ENCODE measurements at places on chromosomes 1 and 21.

DNA sequence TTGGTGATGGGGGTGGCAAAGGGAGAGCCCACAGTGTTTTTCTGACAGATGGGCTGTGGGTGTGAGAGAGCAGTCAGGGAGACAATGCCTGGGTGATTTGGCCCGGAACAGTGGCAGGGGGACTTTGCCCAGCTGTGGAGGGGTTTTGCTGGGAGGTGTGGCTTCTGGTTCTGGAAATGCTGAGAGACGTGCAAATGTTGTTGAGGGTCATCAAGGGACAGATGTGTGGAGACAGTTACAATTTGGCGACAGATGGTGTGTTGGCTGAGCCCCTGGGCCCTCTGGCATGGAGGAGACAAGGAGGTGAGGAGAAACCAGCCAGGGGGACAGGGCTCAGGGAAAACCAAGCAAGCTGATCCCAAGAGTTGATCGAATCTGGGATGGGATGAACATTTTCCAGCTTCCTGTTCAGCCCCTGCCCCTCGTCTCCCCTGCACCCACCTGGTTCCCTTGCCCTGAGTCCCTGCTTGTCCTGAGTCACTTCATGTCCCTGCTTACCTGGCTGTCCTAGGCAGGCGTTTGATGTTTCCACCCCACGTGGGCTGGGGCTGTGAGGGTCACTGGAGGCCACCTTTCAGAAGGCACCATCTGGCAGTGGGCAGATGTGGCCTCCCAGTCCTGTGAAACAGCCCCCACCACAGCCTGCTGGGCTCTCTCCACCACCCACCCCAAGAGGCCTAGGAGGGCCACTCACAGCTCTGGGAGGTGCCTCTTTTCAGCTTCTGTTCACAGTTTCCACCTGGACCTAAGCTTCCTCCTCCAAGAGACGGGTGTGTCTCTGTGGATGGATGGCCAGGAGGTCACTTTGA is 15.8 kb upstream of the ZNF678 start:
- DNase-seq = no peak

- peak; percentile 72 for DNase-seq
These were observed 651 bp downstream of the ZBTB8A start for GRCh38 chr1:32539584-32540571.

DNA sequence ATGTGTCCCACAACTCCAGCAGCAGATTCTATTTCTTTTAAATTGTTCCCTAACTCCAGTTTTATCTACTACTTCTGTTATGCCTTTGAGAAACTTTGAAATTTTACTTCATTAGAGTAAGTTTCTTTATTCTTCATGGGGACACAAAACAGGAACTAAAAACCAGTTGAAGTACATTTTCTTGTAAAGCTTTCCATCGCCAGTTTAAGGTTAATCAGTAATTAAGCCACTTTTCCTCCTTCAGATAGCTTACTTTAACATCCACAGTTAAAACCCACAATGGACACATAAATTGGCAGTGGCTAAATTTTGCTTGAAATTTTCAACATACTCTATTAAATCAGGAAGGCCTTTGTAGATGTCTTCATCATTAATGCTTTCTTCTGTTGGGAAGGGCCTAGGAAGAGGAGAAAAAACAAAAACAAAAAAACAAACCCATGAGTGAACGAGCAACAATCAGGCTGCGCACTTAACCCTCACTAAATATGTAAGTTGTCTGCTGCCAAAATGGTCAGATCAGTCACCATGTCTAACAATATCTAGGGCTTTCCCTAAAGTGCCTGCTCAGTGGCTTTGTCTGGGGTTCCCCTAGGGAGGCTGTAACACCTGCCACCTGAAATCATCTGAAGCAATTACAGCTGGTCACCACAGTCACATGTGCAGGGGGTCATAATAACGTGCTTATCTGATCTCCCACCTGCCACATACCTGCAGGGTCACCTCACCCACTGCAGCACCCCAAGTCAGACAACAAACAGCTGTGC is 187.9 kb downstream of the VAV3 start:
- no peak for DNase-seq

DNA sequence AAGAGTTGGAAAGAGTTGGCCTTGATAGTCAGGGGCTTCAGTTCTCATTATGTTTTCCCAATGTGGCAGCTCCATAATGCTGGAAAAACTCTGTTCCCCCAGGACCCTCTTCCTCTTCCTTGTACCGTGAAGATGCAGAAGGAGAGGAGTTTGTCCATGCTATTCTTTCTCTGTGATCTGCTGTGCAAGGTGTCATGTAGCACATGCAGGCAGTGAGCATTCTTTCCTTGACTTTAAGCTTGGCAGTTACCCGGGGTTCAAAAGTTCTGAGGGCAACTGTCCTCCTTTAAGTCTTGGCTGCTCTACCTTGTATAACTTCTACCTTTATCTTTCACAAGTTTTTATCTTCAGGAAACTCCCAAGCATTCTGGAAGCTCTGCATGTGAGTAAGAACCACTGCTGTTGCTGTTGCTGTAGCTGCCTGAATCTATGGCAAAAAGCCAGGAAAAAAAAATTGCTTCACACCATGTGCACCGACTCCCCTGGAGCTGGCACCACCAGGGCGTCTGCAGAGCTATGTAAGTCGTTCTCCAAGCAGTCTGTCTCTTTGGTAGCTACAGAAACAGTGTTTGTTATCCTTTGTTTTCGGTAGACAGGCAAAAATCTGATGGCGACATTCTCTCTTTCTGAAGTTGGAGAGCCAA is 42.7 kb upstream of the SLC16A1 start:
- no peak for DNase-seq

DNA sequence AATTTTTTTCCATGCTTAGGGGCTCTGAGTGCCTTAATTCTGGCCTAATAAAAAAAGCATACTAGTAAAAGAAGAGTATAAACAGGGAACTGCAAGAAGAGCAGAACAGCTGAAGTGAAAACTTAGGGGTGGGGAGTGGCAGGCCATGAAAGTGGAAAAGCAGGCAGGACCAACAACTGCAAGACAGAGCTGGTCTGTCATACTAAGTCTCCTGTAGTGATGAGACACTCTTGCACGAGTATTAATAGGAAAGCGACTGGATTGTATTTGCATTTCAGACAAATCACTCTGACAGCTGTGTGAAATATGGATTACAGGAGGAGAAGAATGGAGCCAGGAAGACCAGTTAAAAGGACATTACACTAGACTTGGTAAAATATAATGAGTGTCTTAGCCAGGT is 449.9 kb downstream of the NUF2 start:
- DNase-seq = no peak

DNA sequence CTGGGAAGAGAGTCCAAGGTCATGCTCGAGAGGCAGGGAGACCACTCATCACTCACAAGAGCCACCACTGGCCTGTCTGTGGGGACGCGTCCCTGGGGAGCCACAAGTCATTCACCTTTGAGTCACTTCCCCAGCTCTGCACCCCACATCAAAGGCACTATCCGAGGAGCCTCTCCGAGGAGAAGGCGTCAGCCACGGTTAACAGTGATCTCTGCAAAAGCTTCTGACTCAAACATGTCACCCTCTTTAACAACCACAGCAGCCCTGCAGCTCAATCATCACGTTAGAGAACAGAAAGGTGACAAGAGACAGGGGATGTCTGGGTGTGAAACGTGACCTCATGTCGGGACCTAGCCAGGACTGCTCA is 9.0 kb downstream of the LRRC47 start:
- DNase-seq = no peak

- no peak for DNase-seq
These were observed 52.4 kb upstream of the CDC42BPA start for GRCh38 chr1:227370533-227371254.

DNA sequence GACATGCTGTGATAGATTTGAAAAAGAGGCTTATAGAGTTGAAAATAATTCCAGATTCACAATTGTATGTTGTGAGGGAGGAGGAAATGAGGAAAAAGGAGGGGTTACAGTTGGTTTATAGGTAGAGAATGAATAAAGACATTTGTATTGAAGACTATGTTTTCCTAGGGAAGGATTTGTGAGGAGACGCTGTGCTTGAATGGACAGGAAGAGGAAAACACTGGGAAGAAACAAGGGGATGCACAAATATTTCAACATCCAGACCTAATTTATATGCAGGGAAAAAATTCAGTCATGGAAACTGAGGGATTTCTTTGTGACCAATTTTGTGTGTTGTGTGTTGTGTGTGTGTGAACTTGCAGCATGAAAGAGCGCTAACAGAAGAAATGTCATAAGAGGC is 92.6 kb upstream of the B3GALT2 start:
- no peak for DNase-seq

GRCh38 chr1:63024132-63024531 is 240.2 kb downstream of the ATG4C start:
- no peak for DNase-seq

GRCh38 chr1:39799770-39800470 is 11.3 kb upstream of the BMP8B start:
- DNase-seq = peak; percentile 87

DNA sequence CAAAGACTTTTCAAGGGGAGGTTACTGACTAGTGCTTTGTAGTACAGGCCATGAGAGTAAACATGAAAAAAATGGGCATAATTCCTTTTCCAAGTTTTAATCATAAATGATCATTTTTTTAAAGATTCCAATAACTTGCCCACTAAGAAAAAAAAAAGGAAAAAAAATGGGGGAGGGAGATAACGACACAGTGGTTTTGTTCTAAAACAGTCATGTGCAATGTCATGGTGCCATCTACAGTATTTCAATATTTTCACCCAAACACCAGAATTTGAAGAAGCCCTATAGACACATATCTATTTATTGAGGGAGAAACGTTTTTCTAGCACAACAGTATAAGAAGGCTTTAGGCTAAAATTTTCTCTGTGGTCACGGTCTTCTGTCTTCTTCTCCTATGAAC is 250.2 kb downstream of the LTN1 start:
- DNase-seq = no peak

DNA sequence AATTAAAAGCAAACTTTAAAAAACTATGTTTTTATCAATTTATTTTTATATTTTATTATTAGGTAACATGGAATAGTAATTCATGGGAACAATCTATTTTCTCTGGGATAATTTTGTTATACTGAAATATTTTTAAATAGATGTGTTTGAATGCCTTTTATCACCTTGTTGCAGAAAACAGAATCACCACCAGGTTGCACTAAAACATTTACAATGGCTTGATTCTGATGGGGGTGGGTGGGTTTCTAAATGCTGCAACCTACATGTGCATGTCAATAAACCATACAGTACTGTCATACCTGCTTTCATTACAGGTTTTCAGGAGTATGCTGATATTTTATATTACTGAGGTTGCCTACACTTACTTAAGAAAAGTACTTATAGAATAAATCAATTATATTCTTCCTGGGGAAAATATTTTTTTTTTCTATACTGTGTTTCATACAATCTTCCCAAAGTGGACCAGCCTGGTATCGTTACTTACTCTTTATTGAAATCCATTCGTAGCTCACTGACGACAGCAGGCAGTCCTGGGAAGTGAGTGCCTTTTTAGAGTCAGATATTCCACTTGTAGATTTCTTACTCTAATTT is 132.8 kb downstream of the PTPRC start:
- no peak for DNase-seq

Data from ecto neural progenitor cell (in vitro differentiated cells).